Activated gamma-delta T cell treated with Interleukin-2 at 50 U/mL for 16 hours (primary cell): ENCODE measurements at places on chromosomes 11 and 22.

- DNase-seq, result no peak
These were observed 4.4 kb downstream of the MAP6 start for GRCh38 chr11:75664389-75664788.

GRCh38 chr11:117064275-117064674, 34.0 kb downstream of the SIK3 start:
- DNase-seq, result no peak

- no peak for DNase-seq
These were observed 7.3 kb downstream of the TBC1D22A start for GRCh38 chr22:46769706-46770105.

DNA sequence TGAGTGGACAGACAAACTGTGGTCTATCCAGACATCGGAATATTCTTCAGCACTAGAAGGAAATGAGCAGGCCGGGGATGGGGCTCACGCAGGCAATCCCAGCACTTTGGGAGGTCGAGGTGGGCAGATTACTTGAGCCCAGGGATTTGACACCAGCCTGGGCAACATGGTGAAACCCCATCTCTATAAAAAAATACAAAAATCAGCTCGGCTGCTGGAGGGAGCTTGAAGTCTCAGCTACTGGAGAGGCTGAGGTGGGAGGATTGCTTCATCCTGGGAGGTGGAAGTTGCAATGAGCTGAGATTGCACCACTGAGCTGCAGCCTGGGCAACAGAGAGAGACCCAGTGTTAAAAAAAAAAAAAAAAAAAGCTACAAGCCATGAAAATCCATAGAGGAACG, 8.0 kb upstream of the CTSD start:
- DNase-seq, result no peak

DNA sequence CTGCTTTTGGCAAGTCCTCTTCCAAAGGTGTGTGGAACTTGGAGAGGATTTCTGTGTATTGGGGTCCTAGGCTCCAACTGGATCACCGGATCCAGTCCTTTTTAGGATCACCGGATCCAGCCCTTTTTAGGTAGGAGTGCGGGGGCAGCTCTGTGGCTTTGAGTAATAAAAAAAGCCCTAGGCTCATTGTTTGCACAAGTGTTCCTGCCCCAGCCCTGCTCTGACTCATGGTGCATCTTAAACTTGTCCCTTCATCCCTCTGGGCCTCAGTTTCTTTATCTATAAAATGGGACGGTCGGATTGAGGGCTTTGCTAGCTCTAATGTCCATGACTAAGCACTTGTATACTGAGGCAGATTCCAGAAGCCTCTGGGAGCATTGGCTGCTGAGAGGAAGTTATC, 22.7 kb upstream of the CD44 start:
- DNase-seq, result no peak
